D721Med (cell line): ENCODE measurements at places on chromosomes 4 and X.

DNA sequence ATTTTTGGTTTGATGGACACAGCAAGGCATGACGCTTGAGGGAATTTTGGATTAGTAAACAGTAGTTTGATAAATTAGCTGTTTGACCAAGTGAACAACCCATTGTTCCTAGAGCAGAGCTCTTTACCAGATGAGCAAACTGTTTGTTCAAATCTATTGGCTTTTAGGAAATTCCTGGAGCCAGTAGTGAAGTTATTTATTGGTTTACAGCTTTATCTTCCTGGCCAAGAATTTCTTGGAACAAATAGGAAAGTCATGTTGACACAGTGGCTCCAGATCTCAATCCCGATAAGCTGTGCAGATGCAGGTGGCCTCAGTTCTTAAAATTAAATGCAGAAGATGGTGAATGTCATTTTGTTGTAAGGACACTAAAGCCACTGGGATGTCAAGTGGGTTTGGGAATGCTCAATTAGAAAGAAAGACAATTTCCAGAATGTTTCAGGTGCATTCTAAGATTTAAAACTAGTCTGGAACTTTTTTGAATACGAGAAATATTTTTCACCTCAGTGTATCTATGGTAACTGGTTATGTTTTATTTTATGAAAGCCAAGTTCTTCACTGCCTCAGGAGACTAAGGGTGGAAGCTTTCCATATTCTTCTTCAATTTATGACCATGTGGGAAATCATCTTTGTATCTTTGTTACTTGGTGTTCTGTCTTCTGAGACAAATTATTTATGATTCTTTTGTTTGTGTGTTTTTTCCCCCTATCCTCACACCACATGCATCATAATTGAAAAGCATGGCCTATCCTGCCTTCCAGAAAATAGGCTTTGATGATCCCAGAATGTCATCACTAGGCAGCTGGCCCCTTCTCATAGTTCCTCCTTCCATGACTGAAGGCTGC lies 554.5 kb downstream of the STIM2 start:
- no peak for DNase-seq

- DNase-seq: no peak
These were observed 1514.8 kb downstream of the RPA4 start for GRCh38 chrX:98398542-98398941.

DNA sequence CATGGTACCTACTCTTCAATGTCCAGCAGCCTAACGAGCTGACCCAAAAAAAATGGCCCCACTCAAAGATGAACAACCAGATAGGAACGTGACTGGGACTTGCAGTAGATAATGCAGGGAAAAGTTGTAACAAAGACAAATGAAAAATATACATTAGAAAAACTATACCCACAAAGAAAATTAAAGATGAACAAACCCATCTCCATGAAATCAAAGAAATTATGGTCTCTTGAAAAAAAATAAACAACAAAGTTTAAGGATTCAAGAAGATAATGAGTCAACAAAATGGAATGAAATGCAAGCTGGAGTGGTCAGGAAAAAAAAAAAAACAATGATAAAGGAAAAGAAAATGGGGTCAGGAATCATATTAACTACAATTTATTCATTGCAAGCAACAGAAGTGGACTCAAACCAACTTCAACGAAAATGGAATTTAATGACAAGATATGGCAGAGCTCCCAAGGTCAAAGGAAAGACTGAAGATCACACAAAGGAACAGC lies 309.8 kb upstream of the GALNT7 start:
- DNase-seq: no peak

- DNase-seq: no peak
These were observed 777 bp upstream of the CASK start for GRCh38 chrX:41923978-41924683.

DNA sequence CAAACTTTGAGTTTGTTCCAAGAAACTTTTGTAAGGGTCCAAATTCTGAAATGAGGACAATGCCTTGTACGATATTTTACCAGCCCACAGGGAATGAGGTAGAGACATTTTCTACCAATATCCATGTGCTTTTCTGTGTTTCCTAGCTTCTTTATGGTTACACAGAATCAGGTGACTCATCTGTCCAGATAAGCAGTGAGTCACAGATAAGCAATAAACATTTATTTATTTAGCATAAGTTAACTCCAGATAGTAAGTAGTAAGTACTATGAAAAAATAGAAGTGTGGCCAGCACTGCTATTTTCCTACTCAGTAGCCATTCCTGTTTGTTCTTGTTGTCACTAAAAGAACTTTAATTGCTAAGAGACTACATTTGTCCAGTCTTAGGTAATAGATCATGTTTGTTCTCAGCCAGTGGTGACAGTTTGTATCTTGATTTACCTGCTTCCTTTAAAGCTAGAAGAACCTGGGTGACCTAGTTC lies 7.4 kb downstream of the AFF1 start:
- no peak for DNase-seq

DNA sequence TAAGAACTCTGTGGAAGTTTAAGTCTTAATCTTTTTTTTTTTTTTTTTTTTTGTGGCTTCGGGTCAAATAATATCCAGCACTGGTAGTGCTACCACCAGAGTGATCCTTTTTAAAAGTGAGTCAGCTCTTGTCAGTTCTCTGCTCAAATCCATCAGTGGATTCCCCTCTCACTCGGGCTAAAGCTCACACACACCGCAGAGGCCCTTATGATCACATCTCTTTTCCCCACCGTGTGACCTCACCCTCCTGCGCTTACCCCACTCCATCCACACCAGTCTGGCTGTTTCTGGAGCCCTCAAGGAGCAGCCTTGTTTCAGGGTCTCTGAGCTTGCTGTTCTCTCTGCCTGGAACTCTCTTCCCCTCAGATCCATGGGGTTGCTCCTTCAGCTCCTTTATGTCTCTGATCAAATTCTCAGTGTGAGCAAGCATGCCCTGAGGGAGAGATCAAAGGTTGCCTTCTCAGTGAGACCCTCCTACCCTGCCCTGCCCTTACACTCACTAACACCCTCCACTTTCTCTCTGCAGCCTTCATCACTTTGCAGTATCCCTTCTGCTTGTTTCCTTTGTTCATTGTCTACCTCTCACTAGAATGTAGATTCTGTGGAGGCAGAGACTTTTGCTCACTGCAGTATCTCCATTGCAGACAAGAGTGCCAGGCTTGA lies 19.8 kb upstream of the BEND4 start:
- DNase-seq: no peak

GRCh38 chr4:119299260-119299671 lies 22.7 kb downstream of the FABP2 start:
- no peak for DNase-seq

DNA sequence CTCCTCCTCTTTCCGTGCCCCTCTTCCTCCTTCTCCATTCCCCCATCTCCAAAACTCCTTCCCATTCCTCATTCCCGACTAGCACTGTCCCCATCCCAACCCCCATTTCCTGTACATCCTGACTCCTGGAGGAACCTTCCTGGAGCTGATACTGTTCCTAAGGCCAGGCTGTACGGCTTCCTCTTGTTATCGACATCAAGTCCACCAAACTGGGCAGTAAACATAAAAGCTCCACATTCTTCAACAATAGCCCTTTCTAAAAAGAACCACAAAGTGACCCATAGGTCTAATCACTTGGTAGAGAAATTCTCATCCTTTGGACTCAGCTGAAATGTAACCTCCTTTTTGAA lies 22.9 kb downstream of the AWAT2 start:
- DNase-seq: no peak

GRCh38 chrX:155132110-155132509 lies 60.8 kb downstream of the BRCC3 start:
- DNase-seq: no peak

DNA sequence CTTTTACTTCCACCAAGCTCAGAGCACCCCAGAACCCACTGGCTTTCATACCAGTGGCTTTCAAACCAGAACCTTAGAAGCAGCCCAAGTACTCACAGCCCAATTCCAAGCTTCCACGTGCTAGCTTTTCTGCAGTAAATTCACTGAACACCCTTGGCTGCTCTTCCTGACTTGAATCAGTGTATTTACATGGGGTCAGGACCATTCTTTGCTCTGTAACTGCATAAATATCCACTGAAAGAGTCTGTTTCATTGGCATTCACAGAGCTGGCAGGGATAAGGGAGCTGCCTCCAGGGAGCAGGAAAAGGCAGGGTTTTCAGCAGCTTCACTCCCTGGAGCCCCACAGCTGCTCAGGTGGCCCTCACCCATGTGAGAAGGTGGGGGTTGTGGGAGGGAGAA lies 43.8 kb downstream of the RAI2 start:
- no peak for DNase-seq

DNA sequence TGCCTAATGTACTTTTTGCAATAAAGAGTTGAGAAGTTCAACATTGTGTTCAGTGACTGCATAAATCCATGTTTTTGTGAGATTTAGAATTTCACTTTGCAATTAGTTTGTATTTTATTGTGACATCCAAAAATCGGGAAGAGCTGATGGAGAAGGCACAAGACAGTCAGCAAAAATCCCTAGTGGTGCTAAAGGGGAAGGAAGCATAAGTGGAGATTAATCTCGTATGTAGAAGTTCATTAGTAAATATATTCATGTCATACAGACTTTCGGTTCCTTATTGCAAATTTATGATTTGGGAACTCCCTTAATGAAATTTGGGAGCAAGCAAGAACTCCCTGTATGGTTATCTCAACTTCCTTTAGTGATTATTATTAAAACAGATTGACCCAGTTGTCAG lies 57.8 kb upstream of the SLC39A8 start:
- no peak for DNase-seq

DNA sequence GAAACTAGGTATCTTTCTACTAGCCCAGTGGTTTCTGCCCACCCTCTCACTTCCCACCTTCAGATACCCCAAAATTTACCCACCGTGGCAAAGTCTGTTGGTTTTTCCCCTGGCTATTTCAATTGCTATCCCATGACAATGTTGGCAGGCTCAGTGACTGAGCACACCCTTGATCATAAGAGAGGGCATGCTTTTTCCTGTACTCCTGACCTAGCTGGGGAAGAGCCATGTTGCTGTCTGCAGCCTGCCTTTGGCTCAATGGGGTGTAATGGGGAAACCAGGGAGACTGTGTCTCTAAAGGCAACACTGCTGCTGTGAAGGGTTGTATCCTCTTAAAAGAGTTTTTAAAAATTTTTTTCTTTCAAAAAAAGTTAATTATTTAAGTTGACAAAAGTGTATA lies 90.4 kb upstream of the CITED1 start:
- DNase-seq: no peak

- DNase-seq: no peak
These were observed 65.6 kb downstream of the USO1 start for GRCh38 chr4:75790024-75790423.

DNA sequence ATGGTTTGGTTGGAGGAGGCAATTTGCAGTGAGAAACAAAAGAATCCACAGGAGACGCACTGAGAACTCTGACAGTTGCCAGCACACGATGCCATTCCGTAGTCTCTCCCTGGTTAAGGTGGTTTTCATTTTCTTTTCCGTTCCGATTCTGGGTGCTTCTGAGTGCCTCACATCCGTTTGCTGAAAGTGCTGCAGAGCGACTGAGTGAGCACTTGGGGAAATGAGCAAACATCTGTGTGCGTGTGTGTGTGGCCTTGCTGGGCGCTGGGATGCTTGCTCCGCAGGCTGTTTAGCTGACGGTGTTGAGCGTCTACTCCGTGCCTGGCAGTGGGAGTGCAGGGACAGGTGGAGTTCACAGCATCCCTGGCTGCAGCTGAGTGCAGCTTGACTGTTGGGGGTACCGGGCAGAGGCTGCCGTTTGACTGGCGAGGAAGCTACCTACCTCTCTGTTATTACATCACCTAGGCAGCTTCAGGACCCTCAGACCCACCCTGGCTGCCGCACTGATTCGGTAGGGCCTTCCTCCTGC lies 49.3 kb downstream of the SORCS2 start:
- no peak for DNase-seq

DNA sequence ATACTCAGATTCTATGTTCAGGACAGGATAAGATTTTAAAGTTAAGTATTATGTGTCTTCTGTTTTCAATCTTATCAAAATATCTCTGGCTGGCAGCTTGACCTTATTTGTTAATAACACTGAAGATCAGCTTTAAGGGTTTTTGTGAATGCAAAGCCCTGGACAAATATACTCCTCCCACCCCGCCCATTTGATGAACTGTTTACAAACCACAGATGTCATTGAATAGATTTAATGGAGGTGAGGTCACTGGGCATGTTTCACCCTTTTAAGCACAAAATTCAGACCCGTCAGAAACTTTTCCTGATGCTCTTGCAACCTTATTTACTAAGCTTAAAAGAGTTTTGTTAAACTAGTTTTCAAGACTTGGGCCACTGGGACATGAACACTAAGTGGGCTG lies 10.1 kb upstream of the CXCL8 start:
- no peak for DNase-seq

- no peak for DNase-seq
These were observed 15.3 kb downstream of the SEPSECS start for GRCh38 chr4:25144870-25145481.

GRCh38 chrX:12777670-12778069 lies 13.5 kb upstream of the PRPS2 start:
- DNase-seq: no peak

GRCh38 chr4:174080361-174080760 lies 203.1 kb downstream of the FBXO8 start:
- DNase-seq: no peak

DNA sequence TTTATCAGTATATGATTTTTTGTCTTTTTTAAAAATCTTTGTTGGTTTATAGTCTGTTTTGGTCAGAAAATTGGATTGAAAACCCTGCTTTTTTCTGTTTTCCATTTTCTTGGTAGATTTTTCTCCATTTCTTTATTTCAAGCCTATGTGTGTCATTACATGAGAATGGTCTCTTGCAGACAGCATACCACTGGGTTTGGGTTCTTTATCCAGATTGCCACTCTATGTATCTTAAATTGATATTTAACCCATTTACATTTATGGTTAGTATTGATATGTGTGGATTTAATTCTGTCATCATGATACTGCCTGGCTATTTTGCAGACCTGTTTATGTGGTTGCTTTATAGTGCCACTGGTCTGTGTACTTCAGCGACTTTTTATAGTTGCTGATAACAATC lies 239.9 kb upstream of the NDST4 start:
- no peak for DNase-seq

DNA sequence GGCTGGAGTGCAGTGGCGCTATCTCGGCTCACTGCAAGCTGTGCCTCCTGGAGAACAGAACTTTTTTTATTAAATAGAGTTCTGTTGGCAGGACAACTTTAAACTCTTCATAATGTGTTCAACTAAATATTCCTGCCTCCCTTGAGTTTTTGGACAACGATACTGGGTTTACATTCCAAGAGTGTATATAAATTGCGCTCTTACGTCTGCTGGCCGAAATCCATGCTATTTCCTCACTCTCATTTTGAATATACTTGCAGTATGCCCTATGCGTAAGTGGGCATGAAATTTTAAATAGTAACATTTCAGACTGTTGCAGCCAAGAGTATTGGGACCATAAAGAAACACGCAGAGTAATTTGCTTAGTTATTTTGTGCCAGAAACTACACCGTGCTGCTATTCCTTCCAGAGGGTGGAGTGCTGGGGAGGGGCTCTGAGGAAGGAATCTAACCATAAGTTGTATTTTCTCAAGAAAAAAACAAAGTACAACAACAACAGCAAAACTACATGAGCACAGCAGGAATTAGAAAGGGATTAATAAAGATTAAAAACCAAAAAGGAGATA lies 480.0 kb downstream of the NLGN4X start:
- no peak for DNase-seq
